ENCODE measurements at places on chromosomes 3 and 15. TPM values are rescaled to one million over a fixed set of nuclear protein-coding genes. Genes with fewer than 3 reads are reported as not detected.

- DNase-seq = no peak
Measured at GRCh38 chr15:79009379-79009778, 64.5 kb upstream of the CTSH start.

DNA sequence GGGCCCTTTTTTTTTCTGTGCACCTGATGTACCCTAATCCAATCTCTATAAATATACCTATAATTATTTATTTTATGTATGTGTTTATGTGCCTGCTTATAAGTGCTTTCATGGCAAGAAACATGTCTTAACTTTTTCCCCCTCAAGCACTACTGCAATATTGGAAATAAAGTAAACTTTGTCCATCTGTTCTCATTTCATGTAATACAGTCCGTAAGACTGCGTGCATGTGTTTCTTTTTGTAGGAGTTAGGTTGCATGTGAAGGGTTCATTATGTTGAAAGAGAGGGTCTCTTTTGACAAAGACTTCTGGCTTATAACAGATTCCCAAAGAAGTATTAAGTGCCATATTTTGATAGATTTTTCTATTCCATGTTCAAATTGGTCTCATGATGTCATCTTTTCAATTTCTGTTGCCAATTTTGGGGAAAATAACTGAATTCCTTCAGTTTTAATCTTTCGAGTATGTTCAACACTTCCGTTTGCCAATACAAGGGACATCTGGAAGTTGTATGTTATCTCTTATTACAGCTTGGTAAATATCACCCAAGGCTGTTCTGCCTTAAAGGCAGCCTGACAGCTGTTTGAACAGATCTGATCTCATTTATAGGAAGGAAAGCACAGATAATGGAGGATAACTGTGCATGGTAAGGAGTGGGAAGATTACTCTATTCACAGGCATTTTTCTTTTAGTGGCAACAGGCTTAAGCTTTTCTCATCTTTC is 273.1 kb upstream of the SGO1 start:
- DNase-seq = no peak

GRCh38 chr3:107679921-107680320 is 157.2 kb downstream of the BBX start:
- no peak for DNase-seq

- DNase-seq = no peak
Measured at GRCh38 chr15:101478701-101479341, 10.7 kb downstream of the PCSK6 start.

DUOX2 gene
- not detected for total RNA-seq

KLHL6 gene
- 5.7 TPM for total RNA-seq
